ENCODE measurements at places on chromosomes 5 and 9. TPM values are rescaled to one million over a fixed set of nuclear protein-coding genes. Genes with fewer than 3 reads are reported as not detected.

DMGDH gene
- total RNA-seq = 12.5 TPM

PCDHB4 gene
- 9.2 TPM for total RNA-seq

SLC6A19 gene
- not detected for total RNA-seq

DNA sequence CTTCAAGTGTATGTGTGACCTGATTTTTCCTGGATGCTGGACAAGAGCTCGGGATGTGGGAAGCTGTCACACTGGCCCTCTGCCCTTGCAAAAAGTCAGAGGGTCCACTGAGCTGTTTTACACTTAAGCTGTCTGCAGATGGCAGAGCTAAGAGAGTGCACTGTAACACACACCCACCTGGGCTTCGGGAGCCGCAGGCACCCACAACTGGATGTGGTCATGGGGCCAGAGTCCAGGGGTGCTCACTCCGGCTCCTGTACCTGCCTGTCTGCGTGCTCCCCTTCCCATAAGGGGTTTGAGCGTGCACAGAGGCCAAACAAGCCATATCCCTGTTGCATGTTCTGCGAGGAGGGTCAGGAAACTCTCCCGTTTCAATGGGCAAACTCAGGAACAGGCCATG lies 82.5 kb downstream of the LRRC70 start:
- H3K27me3 ChIP-seq = no peaks in the 10 kb centered on the region
- H3K4me1 ChIP-seq = no peaks in the 10 kb centered on the region
- H3K4me3 ChIP-seq = no peak overlapping the region

- no peak for DNase-seq
- no peak overlapping the region for H3K27ac ChIP-seq
- no peaks in the 10 kb centered on the region for H3K27me3 ChIP-seq
- H3K36me3 ChIP-seq = no peaks in the 10 kb centered on the region
- no peak overlapping the region for H3K4me3 ChIP-seq
These were observed 30.8 kb downstream of the TJP2 start for GRCh38 chr9:69204849-69205248.

Measured in breast epithelium (tissue), 4 donors.